ENCODE measurements at places on chromosomes 16 and 17.

DNA sequence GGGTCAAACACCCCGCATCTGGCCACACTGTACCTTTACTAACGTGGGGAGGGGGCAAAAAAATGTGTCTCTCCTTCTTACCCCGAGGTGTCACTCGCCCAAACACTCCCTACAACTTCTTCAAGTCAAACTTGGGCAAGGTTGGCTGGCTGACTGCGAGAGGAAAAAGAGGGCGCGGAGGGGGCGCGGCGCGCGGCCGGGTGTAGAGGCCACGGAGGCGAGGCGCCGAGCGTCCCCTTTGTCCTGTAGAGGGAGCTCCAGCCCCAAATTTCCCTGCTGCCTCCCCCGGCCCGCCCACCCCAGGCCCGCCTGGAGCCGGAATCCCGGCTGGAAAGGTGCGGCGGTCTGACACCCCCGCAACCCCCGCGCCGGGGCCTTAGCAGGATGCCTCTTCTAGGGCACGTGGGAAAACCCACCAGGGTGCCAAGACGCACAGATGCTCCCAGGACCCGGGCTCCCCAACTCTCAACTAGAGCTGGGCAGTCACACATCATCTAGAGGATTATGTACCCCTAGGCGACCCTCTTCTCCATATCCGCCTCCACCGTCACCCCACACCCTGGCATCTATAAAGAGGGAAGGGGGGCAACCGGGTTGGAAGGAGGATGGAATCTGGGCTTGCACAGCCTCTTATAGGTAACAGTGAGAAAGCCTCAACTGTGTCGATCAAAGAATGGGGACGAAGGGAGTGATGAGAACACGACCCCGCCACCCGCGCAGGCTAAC is 4.2 kb downstream of the IRX3 start:
- no peak for DNase-seq

DNA sequence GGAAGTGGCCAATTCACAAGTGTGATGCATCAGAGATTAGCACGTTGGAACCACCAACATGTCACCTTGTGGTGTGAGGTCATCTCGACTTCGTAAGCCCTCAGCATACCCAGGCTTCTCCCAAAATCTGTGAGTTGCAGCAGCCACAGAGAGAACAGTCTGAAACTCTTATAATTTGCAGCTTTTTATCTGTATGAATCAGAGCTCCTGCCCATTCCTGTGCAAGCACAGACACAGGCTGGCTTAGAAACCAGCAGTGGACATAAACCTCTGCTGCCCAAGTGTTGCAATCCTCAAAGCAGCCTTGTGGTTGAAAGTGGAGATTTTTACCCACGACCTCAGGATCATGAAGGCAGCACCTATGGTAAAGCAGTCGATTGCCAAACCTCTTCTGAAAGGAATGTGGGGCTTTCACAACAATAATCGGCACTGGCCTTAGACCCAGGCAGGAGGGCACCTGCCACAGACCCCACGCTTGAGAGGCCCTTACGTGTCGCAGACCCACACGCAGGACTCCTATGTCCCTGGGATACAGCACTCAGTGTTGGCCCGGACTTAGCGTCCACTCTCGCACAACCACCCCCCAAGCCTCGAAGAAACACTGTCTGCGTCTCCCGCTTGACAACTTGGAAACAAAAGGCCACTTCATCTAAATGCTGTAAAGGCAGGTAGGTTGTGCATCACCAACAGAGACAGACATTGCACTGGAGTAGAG is 24.5 kb upstream of the OSGIN1 start:
- no peak for DNase-seq

- DNase-seq, result no peak
Measured at GRCh38 chr16:68503334-68503733, 35.8 kb upstream of the ZFP90 start.

- DNase-seq, result no peak
Measured at GRCh38 chr17:3043737-3044365, 19.6 kb downstream of the OR1D5 start.

GRCh38 chr17:75077072-75077495 is 10.7 kb upstream of the SLC16A5 start:
- DNase-seq, result no peak

DNA sequence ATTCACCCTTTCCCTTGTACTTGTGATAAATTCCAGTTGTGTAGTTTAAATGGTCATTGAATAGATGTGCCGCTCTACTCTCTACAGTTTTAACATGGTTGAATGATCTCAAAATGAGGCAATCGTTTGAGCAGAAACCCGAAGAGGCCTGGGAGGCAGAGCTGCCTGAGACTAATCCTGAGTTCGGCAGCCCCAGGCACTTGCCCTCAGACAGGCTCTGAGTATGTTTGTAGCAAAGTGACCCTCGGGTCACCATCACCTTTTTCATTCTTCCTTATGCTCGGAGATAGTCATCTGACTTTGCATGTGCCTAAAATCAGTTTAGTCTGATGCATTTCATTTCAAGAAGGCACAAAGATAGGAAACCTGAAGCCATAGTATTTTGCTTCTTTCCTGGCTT is 184.0 kb upstream of the RBFOX1 start:
- DNase-seq, result no peak

GRCh38 chr17:44355642-44356099 is 8.0 kb downstream of the FAM171A2 start:
- DNase-seq, result no peak

DNA sequence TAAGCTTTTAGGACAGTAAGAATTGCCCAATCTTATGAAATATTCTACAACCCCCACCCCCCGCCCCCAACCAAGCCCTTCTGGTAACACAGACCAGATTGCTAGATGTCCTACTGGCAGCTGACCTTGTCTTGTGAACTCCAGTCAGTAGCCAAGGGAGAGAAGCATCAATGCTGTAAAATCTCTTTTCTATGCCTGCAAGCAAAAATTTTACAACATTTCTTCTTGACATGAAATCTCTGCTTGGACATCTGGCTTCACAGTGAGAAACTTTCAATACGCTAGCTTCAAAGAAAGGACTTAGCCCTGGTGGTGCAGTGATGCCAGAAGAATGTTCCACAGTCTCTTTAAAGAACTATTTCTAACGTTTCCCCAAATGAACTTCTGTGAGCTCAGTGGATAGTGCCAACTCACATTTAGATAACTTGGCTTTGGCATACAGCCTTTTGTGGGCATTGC is 169.3 kb upstream of the AXIN2 start:
- DNase-seq, result peak; percentile 22

GRCh38 chr16:11359370-11359769 is 14.1 kb downstream of the RMI2 start:
- DNase-seq, result no peak

- DNase-seq, result no peak
Measured at GRCh38 chr17:65268832-65269231, 131.7 kb downstream of the RGS9 start.

DNA sequence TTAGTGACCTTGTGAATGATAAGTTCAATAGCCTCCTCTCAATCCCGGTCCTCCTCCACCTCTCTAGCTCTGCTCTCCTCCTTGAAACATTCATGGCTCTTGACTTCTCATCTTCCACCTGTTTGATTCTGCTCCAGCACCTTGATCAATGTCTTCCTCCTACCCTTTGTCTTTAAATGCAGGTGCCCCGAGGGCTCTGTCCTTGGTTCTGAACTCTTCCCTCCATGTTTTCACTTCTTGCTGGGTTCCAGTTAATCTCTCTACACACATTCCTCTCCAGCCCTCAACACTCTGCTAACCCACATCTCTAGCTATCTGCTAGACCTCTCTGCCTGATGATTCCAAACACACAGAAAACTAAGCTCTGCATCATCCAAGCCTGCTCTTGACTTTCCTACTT is 13.4 kb downstream of the CD300E start:
- no peak for DNase-seq

DNA sequence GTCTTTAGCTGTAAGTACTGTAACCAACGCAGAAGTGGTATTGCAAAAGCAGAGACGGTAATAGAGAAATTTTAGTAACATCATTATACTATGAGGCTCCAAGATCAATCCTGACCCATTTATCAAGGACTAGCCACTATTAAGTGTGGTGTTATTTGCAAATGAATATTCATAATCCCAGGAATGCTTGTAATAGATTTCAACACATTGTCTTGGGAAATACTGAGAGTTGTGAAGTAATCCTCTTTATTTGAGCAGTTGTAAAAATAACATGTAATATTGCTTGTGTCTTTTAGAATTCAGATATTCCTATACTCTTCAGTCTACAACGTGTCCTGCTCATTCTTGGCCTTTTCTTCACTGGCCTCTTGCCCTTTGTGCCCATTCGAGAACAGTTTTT is 46.4 kb downstream of the GDPD1 start:
- no peak for DNase-seq

DNA sequence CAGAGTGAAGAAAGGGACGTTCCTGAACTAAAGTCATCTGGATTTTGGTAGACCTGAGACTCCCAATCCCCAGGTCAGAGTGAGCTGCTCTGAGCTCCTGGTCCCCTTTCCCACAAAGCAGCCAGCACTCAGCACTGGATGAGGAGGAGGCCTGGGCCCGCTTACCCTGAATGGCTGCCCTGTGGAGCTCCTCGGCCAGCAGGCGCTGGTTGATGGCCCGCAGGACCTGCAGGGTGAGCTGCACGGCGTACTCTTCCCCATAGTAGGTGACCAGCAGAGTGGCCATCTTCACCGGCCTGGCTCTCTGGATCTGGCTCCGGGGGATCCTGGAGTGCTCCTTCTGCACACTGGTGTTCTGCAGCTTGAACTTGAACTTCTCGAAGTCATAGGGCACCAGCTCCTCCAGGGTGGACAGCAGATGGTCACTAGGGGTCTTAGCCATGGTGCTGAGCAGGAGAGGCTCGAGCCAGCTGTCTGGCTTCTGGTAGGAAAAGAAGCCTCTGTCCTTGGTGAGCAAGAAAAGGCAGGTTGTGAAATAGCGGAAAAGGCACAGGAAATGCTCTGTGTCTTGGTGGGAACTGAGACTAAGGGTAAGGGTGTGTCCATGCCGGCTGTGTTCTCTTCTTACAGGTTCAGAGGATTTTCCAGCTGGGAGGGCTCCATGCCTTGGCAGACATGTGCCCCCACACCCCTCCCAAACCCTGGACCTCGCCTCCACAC is at the start of gene MEFV:
TSS of gene MEFV (minus strand) at position 488 of the 720 bp plus-strand sequence. CDS start at position 442, 46 bp downstream.
- DNase-seq, result peak; percentile 35

- DNase-seq, result no peak
Measured at GRCh38 chr17:6501359-6501758, 55.0 kb downstream of the PITPNM3 start.

DNA sequence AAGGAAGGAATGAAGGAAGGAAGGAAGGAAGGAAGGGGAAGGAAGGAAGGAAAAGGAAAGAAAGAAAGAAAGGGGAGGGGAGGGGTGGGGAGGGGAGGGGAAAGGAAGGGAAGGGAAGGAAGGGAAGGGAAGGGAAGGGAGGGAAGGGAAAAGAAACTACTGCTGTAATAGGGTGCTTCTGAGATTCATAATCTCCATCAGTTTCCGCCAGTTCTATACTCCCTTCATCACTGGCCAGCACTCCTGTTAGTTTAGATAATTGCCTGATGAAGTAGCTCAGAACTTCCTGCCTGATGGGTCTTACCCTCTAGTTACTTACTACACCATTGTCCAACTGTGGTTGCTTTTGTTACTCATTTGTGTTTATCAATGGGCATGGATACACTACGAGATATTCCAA is 2.0 kb upstream of the KRTAP9-6 start:
- DNase-seq, result no peak

DNA sequence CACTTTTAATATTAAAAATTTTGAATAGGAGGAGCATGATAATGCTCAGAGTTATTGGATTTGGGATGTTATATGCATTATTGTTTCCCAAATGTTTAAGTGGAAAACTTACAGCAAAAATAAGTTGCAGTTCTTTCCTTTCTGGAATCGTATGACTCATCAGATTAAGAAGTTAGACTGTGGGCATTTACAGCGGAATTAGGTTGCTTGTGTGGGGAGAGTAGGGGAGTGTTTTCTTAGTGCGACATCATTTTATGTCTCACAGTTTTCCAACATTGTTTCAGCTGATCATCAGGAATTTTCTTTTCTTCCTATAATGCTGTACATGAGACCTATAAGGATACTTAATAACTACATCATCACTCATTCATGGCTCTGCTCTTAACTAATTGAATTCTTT is 1631.8 kb downstream of the CDH8 start:
- DNase-seq, result no peak

- no peak for DNase-seq
Measured at GRCh38 chr16:54123766-54124165, 162.8 kb downstream of the IRX3 start.

DNA sequence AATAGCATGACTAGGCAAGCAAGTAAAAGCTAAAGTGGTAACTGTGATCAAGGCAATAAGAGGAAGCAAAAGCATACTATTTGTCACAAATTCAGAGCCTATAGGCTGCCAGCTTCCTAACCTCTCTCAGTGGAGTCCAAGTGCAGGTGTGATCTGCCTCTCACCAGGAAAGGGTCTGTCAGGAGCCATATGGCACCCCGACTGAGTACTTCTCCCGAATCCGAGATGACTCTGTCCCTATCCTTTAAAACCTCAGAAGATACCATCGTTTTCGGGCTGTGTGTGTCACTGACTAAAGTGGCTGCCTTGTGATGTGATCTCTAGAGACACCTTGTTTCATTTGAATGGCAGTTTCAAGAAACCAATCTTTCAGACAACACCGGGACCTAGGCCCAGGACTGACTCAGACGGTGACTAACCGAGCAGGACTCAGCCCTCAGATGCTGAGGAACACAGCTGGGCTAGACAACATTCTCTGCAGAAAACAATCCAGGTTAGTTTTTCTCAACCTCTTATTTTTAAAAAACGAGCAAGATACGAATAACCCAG is 63.6 kb downstream of the SMG6 start:
- no peak for DNase-seq

- no peak for DNase-seq
Measured at GRCh38 chr17:56290802-56291118, 137.5 kb downstream of the ANKFN1 start.

- DNase-seq, result peak; percentile 54
Measured at GRCh38 chr17:35245196-35245486, 2.3 kb downstream of the SLFN5 start.

DNA sequence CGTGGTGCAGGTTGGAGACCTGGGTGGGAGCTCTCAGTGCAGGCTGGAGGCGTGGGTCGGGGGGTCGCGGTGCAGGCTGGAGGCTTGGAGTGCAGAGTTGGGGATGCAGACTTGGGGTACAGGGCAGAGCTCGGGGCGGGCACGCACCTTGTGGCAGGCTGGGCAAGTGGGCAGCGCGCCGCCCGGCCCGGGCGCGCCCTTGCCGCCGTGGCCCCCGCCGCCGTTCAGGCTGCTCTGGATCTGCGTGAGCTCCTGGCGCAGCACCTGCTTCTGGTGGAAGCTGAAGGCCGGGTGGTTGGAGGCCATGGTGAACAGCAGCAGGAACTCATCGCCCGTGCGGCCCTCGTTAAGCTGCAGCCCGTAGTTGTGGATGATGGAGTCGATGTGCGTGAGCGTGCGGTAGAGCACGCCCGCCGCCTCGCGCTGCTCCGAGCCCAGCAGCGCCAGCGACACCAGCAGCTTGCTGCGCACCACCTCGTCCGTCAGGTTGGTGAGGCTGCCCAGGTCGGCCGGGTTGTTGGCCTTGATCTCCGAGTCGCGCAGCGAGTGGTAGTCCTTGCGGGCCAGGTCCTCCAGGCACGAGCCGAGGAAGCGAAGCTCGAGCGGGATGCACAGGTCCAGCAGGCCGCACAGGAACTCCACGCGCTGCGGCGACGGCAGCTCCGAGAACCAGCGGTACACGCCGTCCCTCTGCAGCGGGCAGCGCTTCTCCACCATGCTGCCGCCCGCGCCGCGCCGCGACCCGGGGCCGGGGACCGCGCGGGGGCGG is 1.1 kb downstream of the ZCCHC14 start:
- DNase-seq, result no peak

- no peak for DNase-seq
Measured at GRCh38 chr17:327971-328370, 24.6 kb downstream of the RPH3AL start.

Measured in pons (tissue), 1 donor.